HL-60 (cell line): ENCODE measurements at places on chromosomes 3 and 15.

GRCh38 chr3:33149342-33149741, 35.5 kb downstream of the CRTAP start:
- DNase-seq = peak; percentile 77

GRCh38 chr3:17986348-17986816, 244.0 kb upstream of the TBC1D5 start:
- DNase-seq = no peak

- no peak for DNase-seq
These were observed 15.7 kb upstream of the USF3 start for GRCh38 chr3:113712129-113712528.

DNA sequence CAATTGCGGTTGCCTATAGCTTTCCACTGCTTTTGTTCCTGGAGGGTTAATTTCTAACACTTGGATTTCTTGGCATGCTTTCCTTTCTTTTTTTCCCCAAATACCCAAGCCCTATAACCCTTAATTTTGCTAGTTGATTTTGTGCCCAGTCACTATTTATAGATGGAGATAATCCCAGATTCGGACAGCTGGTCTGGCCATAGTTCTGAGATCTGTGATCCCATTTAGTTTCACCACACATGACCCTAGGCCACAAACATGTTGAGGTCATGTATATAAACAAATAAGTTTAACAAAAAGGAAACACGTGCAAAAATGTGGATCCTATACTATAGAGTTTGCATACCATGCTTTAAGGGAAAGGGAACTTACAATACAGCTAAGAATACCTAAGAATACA, 111.4 kb downstream of the ZMAT3 start:
- DNase-seq = no peak

GRCh38 chr3:98612996-98613517, 19.6 kb upstream of the CPOX start:
- no peak for DNase-seq

GRCh38 chr3:135083756-135084155, 288.7 kb downstream of the EPHB1 start:
- DNase-seq = no peak

DNA sequence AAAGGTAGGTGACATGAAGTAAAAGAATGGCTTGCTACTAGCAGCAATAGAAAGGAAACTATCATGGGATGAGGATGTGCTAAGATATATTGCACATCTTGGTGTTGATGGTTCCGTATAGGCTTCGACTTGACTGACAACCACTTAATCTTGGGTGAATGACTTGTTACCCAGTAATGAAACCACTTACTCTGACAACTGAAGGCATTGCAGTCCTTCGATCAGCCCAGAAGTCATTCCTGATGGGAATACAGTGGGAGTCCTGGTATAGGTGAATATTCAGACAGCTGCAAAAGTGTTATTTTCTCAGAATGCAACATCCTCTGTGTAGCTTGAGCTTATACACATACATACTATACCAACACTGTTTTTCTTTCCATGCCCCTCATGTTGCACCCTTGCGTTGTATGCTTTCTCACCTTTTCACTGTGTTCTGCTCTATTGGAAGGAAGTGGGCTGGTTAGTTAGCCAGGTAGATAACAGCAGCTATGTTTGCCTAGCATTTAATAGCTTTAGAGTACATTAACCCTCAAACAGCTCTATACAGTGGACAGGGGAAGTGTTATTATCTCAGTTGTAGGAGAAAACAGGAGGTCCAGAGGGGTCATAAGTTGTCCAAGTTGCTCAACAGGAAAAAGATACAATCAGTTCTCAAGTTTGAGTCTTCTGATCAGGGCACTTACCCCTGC, 376.5 kb downstream of the MFSD1 start:
- DNase-seq = no peak

DNA sequence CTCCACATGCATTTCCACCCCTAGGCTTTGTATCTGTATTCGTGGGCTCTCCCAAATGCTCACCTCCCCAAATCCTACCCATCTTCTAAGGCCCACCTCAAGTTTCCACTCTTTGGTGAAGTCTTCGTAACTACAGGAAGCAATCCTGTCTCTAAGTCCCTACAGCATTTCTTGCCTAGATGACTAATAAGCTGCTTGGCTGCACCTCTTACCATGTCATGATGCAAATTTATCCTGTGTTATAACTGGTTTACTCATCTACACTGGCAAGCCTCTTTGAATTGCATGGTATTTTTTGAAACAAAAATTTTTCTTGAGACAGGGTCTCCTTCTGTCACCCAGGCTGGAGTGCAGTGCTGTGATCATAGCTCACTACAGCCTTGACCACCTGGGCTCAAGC, 73.3 kb downstream of the SETMAR start:
- no peak for DNase-seq

DNA sequence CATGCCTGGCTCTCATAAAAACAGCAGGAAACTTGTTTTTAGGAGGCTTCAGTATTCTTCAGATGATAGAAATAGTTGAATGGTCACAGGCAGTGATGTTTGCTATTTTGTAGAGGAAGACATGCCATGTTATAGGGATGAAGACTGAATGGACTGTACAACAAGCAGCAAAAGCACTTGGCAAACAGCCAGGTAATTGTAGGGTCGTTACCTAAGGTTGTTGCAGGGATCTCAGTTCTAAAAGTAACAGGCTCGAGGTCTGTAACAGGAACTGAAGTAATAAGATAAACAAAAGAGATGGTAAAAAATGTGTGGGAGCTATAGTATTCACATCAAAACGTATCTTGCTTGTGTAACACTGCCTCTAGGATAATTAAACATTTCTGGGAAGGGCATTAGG, 116.3 kb downstream of the TFG start:
- no peak for DNase-seq

- DNase-seq = no peak
These were observed 46.8 kb upstream of the MCF2L2 start for GRCh38 chr3:183475016-183475763.

DNA sequence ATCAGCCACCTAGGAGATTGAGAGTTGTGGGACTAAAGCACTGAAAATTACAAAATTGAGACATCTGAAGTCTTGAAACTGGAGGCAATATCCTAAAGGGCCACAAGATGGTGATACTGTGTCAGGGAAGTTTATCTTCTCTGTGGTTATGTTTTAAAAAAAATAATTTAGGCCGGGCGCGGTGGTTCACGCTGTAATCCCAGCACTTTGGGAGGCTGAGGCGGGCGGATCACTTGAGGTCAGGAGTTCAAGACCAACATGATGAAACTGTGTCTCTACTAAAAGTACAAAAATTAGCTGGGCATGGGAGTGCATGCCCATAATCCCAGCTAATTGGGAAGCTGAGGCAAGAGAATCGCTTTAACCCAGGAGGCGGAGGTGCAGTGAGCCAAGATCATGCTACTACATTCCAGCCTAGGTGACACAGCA, 17.9 kb upstream of the NIT2 start:
- DNase-seq = peak; percentile 47

- peak; percentile 9 for DNase-seq
These were observed 6.4 kb upstream of the MGA start for GRCh38 chr15:41653760-41654159.

- DNase-seq = no peak
These were observed 887.2 kb downstream of the NAALADL2 start for GRCh38 chr3:175746308-175746707.

DNA sequence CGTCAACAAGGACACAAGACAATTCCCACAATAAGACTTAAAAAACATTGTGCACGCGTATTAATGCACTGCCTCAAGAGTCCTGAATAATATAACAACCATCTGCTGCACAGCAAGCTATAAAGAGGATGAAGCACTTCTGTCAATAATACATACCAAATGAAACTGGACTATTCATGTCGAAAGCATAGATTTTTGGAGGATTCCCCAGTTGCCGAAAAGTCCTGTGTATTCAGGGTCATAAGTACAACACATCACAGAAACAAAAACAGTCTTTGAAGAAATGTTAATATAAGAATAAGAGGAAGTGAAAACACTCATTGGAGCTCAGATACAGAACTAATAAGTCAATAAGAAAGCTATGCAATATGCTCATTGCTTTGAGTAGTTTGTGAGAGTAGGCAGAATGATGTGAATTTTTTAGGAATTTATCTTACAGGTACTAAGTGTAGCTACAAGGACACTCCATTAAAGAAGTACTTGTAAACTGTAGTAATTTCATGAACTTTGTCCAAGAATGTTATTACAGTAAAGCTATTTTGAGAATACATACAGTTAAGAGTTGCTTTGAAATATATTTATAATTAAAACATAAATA, 31.6 kb downstream of the CBLB start:
- DNase-seq = no peak

GRCh38 chr3:12671120-12671450, 7.2 kb upstream of the RAF1 start:
- DNase-seq = no peak

DNA sequence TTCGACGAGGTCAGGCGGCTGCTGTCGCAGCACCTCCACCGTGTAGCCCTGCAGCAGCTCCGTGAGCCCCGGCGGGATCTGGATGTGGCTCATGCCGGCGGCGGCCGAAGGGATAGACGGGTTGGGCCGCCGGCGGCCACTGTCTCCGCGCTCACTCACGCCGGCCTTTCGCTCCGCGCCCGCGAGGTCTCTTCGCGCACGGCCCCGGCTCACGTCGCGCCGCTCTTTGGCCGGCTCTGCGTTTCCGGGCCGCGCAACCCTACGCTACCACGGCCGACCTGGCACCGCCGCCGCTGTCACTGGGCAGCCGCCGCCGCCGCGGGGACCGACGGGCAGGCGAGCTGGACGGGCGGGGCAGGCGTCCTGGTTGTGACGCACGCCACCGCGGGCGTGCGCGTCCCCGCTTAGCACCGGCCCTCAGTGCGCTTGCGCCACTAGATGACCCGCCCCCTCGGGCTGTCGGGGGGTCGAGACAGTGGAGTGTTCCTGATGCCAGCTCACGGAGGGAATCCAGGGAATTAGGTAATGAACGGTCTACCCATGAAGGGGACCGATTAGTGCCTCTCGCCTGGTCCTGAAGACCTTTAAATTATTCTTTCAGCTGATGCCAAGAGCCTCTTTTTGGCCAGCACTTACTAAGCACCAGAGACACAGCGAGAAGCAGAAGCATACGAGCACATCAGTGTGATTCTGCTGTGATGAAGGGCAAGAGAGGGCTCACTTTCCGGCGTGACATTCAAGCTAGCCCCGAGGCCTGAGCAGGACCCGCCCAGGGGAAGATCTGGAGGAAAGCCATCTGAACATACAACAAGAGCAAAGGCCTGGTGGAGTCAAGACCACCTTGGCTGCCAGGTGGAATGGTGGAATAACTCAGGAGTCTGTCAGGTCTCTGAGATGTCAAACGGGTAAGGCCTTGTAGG, at the start of gene PRKAR2A:
TSS of gene PRKAR2A (minus strand) at position 371 of the 920 bp plus-strand sequence. CDS start at position 93, 278 bp downstream.
- peak; percentile 82 for DNase-seq

GRCh38 chr3:43748179-43748578, 57.4 kb downstream of the ABHD5 start:
- DNase-seq = no peak

- no peak for DNase-seq
These were observed 17.6 kb downstream of the CD200R1L start for GRCh38 chr3:112829046-112829445.

- no peak for DNase-seq
These were observed 60.7 kb downstream of the IMPG2 start for GRCh38 chr3:101259485-101260341.

DNA sequence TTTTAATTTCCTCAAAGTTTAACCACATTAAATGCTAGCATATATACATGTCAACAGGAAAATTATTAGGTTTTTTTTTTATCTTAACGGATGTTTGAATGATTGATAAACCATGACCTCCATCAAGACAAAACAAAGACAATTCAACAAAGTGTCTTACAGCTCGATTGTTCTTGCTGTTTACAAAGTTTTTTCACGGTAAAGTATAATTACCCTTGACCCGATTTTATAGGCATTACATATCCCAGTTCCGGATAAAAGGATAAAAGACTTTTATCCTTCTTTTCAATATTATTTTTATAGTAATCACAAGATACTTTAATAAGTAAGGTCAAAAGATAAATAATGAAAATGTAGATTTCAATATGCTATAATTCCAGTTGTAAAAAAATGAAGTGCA, 96.9 kb downstream of the RORA start:
- no peak for DNase-seq

DNA sequence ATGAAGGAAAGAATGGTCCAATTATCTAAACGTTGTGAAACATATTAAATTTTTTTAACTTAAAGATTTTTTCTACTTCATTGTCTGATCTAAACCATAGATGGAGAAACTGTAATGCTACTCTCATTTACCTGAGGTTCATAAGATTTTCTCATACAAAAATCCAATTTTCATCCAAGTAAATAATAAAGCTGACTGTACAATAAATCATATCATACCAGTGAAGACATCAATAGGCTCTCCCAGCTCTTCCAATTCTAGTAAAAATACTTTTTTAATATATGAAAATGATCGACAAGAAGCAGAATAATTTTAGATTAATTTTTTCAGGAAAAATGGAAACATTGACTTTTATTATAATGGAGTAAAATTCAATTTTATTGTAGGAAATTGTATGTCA, 260.8 kb downstream of the GABRG3 start:
- DNase-seq = no peak

DNA sequence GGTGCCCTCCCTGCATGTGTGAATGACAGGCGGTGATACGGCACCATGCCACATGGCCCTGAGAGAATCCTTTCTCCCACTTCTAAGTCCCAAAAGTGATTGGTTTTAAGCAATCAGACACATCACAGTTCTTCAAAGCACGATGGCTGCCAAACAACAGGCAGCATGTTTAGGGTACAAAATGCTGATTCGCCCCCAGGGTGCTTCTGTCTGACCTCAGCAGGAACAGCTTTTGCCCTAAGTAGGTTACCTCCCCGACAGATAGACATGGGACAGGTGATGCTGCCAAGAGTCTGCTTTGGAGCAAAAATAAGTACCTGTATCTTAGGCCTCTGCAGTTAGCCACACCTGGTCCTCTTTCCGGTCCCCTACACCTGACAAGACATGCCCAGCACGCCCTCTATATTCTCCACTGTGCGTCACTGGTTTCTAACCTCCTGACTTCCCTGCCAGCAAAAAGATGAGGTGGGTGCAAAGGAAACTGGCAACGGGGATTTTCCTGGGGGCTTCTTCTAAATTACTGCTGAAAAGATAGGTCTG, 549.8 kb downstream of the FOXP1 start:
- no peak for DNase-seq

DNA sequence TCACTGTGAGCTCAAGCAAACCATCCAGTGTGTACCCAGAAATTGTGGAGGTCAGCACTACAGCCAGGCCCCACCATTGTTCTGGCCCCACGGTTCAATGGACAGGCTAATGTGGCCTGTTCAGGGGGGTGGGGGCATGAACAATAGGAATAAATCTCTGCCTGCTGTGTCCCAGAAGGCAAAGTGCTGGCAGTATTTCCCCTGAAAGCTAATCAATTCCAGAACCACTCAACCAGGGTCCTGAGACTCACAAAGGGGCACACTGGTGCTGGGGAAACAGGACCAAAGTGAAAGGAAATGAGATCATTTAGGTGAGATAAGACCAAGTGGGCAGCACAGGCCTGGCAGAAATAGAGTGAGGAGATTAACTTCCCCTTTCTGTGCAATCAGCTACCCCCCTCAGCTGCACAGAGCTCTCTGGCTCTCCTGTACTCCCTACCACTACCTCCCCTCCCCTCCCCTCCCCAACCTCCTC, 11.5 kb downstream of the CRYGS start:
- no peak for DNase-seq

DNA sequence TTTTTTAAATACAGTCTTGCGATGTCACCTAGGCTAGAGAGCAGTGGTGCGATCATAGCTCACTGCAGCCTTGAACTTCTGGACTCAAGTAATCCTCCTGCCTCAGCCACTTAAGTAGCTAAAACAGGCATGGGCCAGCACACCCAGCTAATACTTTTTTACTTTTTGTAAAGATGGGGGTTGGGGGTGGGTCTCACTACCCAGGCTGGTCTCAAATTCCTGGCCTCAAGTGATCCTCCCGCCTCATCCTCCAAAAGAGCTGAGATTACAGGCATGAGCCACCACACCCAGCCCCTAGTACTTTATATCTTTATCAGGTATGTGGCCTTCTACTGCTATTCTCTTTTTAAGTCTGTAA, 8.3 kb downstream of the PEAK1 start:
- no peak for DNase-seq
